ENCODE measurements at places on chromosomes 16 and 17.

DNA sequence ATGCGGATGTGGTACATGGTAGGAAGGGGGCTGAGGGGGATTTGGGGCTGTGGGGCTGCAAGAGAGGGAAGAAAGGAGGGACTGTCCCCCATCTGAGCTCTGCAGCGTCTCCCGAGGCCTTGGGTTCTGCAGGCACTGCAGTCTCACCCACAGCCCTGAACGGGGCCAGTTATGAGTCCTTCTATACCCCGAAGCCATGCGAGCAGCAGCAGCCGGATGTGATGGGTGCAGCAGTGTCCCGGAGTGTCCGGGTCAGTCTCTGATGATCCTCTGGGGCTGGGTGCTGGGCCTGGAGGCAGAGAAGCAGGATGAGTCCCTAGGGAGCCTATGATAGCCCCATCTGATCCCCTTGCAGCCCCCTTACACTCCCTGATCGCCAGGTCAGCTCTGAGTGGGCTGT lies 41.5 kb downstream of the CPNE2 start:
- DNase-seq, result no peak

- DNase-seq, result no peak
These were observed 933 bp upstream of the SNN start for GRCh38 chr16:11667221-11667823.

- no peak for DNase-seq
These were observed 375 bp downstream of the SLC25A11 start for GRCh38 chr17:4939546-4939795.

- DNase-seq, result no peak
These were observed 14.6 kb downstream of the CCDC57 start for GRCh38 chr17:82198092-82198491.

DNA sequence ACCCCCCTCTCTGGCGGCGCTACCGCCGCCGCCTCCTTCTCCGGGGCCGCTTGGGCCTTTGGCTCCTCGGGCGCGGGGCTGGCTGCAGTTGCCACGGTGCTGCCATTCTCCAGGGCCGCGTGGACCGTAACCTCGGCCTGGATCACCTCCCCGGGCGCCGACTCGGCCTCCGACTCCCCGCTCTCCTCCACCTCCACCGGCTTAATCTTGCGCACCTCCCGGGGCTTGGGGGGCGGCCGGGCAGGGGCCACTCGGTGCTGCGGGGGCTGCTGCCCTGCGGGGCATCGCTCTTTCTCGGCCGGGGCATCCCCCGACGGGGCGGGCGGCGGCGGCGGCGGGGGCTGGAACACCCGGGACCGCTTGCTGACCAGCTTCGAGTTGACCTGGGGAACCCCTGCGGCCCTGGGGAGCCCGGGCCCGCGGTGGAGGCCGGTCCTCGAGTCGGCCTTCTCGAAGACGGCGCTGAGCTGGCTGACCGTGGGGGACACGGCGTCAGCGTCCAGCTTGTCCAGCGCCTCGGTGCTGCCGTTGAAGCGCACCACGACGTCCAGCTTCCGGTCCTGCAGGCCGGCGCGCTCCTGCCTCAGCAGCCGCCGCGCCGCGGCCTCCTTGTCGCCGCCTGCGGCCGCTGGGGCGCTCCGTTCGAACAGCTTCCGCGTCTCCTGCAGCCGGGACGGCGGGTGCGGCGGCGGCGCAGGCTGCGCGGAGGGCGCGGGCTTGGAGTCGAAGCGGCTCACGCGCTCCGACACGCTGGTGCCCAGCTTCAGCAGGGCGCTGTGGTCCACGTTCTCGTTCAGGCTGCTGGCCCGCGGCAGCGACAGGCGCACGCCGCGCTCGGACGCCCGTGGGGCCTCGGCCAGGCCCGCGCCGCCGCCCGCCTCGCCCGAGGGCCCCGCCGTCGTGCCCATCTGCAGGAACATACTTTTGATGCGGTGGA lies 792 bp downstream of the PPP1R9B start:
- peak; percentile 44 for DNase-seq

GRCh38 chr17:47291242-47291873 lies 32.4 kb upstream of the EFCAB13 start:
- no peak for DNase-seq

- DNase-seq, result no peak
These were observed 13.4 kb upstream of the CDH5 start for GRCh38 chr16:66353055-66353454.

Data from effector memory CD4-positive, alpha-beta T cell (primary cell).